Endothelial cell of umbilical vein (primary cell): ENCODE measurements at places on chromosomes 2 and 18.

- no peak overlapping the region for H3K27ac ChIP-seq
- no peak for DNase-seq
- peaks cover 11% of the 10 kb centered on the region for H3K4me1 ChIP-seq
Observed at GRCh38 chr2:102737431-102737830, 24.4 kb upstream of the TMEM182 start.

GRCh38 chr2:942775-943460, 7.7 kb upstream of the SNTG2 start:
- DNase-seq = no peak
- H3K27me3 ChIP-seq = no peaks in the 10 kb centered on the region
- H3K36me3 ChIP-seq = no peaks in the 10 kb centered on the region
- no peak overlapping the region for H3K4me3 ChIP-seq

- H3K4me1 ChIP-seq = peaks cover 9% of the 10 kb centered on the region
- no peaks in the 10 kb centered on the region for H3K36me3 ChIP-seq
- H3K4me3 ChIP-seq = no peak overlapping the region
- DNase-seq = no peak
Observed at GRCh38 chr2:12804091-12804856, 87.5 kb downstream of the TRIB2 start.

GRCh38 chr2:60440079-60440766, 113.2 kb downstream of the BCL11A start:
- no peak for DNase-seq
- H3K36me3 ChIP-seq = no peaks in the 10 kb centered on the region
- H3K4me3 ChIP-seq = no peak overlapping the region
- no peaks in the 10 kb centered on the region for H3K27me3 ChIP-seq
- no peaks in the 10 kb centered on the region for H3K4me1 ChIP-seq

- H3K4me1 ChIP-seq = no peaks in the 10 kb centered on the region
- no peaks in the 10 kb centered on the region for H3K36me3 ChIP-seq
- no peaks in the 10 kb centered on the region for H3K27me3 ChIP-seq
- no peak for DNase-seq
- H3K4me3 ChIP-seq = no peak overlapping the region
Observed at GRCh38 chr2:160261732-160262131, 61.7 kb upstream of the ITGB6 start.

DNA sequence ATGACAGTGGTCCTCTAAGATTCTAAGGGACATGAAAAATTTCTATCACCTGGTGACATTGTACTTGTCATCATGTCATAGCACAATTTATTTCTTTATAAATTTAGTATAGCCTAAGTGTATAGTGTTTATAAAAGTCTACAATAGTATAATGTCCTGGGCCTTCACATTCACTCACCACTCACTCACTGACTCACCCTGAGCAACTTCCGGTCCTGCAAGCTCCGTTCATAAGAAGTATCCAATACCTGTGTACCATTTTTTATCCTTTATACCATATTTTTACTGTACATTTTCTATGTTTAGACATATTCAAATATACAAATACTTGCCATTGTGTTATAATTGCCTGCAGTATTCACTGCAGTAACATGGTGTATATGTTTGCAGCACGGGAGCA, 72.8 kb upstream of the DSEL start:
- H3K4me1 ChIP-seq = no peaks in the 10 kb centered on the region
- H3K27ac ChIP-seq = no peak overlapping the region
- DNase-seq = peak; percentile 8
- H3K27me3 ChIP-seq = no peaks in the 10 kb centered on the region

GRCh38 chr18:45260125-45260524, 355.2 kb upstream of the SLC14A2 start:
- H3K27ac ChIP-seq = no peak overlapping the region
- H3K27me3 ChIP-seq = no peaks in the 10 kb centered on the region
- no peaks in the 10 kb centered on the region for H3K36me3 ChIP-seq
- DNase-seq = no peak

GRCh38 chr2:10864861-10865636, 46.7 kb upstream of the KCNF1 start:
- no peaks in the 10 kb centered on the region for H3K4me1 ChIP-seq
- H3K4me3 ChIP-seq = no peak overlapping the region
- no peak for DNase-seq
- H3K27ac ChIP-seq = no peak overlapping the region
- H3K36me3 ChIP-seq = no peaks in the 10 kb centered on the region

DNA sequence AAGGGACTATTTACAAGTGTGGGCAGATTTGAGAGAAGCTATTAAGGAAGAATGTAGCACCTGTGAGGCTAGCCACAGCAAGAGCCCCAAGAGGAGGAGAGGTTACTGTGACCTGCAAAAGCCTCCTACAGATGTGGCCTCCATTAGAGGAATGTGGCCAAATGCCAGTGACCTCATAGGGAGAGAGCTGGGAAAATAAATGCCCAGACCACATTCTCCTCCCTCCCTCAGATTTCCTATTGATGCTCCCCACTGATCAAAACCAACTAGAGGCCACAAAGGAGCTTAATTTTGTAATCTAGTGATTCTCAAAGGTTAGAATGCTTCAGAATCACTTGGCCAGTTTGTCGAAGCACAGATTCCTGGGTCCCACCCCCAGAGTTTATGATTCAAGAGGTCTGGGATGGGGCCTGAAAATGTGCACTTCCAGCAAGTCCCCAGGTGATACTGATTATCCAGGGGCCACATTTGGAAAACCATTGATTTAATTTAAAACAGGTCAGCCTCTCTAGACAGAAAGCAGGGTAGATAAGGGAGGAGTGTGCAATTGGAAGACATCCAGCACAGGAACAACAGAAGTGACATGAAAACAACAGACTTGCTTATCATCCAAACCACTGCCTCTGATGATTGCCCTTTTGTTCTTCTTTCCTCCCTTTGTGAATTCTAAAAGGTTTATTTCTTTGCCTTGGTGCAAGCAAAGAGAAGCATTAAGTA, 61.2 kb upstream of the RBBP8 start:
- H3K4me3 ChIP-seq = no peak overlapping the region
- no peaks in the 10 kb centered on the region for H3K36me3 ChIP-seq
- peaks cover 6% of the 10 kb centered on the region for H3K27me3 ChIP-seq
- H3K4me1 ChIP-seq = no peaks in the 10 kb centered on the region
- DNase-seq = peak; percentile 49

- no peaks in the 10 kb centered on the region for H3K27me3 ChIP-seq
- no peak overlapping the region for H3K27ac ChIP-seq
- no peak for DNase-seq
- H3K36me3 ChIP-seq = no peaks in the 10 kb centered on the region
Observed at GRCh38 chr2:52311862-52312261, 1279.9 kb upstream of the NRXN1 start.

- H3K27ac ChIP-seq = no peak overlapping the region
- H3K27me3 ChIP-seq = no peaks in the 10 kb centered on the region
Observed at GRCh38 chr18:77108001-77108692, 24.4 kb downstream of the MBP start.

DNA sequence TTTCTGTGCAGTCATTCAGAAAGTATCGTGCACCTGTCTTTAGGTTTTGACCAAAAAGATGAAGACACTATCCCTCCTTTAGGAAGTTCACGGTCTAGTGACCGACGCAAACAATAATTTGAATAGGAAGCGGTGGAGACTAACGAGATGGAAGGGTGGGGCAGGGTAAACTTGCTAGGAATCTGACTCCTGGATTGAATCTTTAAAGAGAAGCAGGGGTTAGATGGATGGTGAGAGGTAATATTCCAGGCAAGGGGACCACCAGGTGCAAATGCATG, 651 bp upstream of the TXNL1 start:
- no peaks in the 10 kb centered on the region for H3K36me3 ChIP-seq
- H3K27ac ChIP-seq = peak overlapping the region; percentile 97
- DNase-seq = no peak

DNA sequence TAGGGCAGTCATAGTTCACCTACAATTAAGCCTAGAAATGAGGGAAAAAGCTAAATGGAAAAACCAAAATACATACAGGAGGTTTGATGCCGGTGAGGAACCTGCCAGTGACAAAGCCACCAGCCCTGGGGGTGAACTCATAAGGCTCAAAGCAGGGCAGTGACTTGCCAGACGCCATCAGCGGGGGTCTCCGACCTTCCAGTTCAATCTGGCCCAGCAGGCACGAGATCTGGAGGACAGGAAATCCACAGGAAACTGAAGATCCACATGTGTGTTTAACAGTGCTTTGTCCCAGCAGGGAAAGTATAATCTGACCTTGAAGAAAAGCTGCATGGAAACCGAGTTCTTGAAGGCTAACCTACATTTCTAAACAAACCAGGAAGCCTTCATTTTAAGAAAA, 60.1 kb downstream of the POLR1A start:
- H3K36me3 ChIP-seq = peaks cover 40% of the 10 kb centered on the region
- peak; percentile 47 for DNase-seq
